ENCODE measurements at places on chromosomes 7 and 10. TPM values are rescaled to one million over a fixed set of nuclear protein-coding genes. Genes with fewer than 3 reads are reported as not detected.

Gene RAPGEF5
- 0.32 TPM for total RNA-seq

- no peak for DNase-seq
Observed at GRCh38 chr7:37467002-37467401, 18.3 kb upstream of the ELMO1 start.

Gene GPR85
- total RNA-seq: not detected

Gene CFAP70
- 4.0 TPM for total RNA-seq

GRCh38 chr10:79250259-79250658 is 97.0 kb upstream of the PPIF start:
- no peak for DNase-seq

Gene SHOC2
- 53.5 TPM for total RNA-seq

Gene RPEL1
- not detected for total RNA-seq

Gene STAMBPL1
- total RNA-seq: 34.5 TPM

DNA sequence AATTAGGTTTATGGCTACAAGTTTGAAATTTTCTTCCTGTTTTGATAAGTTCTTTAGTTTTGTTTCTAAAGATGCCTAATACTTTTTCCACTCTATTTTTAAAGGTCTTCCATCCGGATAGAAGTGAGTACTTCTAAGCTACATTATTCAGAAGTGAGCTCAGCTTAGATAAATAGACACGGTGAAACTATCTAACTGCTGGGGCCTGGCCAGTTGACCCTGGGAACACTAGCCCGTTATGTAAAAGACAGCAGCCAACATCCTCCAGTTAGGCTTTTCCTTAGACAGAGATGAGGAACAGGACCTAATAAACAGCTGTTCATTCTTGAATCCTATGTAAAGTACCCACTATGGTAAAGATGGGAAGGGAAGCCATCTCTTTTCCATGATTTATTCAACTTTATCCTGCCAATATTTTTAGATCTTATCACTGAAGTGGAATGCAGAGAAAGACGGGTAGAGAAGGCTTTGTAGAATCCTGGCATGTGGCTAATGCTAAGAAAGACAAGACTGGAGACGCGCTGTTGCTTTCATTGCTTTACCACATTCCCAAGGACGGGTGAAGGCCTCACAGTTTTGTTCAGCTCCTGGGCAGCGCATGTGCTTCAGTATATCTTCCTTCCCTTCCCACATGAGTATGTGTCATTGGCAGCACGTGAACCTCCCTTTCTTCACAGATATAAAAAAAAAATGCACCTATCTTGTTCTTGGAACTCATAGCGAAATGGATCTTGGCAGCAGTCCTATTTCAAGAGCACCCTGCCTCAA is 340.0 kb upstream of the MEOX2 start:
- no peak for DNase-seq

Gene BCCIP
- total RNA-seq: 38.2 TPM

Gene TAS2R41
- total RNA-seq: 0.46 TPM

Gene ACBD7
- total RNA-seq: 0.98 TPM

GRCh38 chr10:45471531-45472310 is 97.7 kb downstream of the ALOX5 start:
- DNase-seq: no peak
